Activated CD8-positive, alpha-beta T cell treated with anti-CD3 and anti-CD28 coated beads for 36 hours (primary cell): ENCODE measurements at places on chromosomes 3 and 15.

DNA sequence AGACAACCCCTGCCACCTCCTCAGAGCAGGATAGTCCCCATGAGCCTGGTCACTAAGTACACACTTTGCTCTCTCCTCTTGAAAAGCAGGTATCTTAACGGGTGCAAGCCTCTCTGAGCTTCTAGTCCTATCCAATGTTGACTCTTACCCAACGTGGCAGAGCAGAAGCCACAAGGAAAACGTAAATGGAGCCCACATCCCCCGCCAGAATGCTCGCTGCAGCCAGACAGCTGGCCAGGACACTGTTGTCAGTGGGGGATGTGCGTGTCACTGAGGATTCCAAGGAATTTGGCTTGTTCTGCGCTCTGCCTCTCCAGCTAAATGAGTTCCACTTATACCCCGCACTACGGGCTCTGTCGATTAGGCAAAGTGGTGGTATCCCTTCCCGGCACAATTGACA, 67.8 kb upstream of the IGF1R start:
- H3K27me3 ChIP-seq, result peaks cover 18% of the 10 kb centered on the region
- H3K27ac ChIP-seq, result no peak overlapping the region
- H3K36me3 ChIP-seq, result no peaks in the 10 kb centered on the region
- no peak overlapping the region for H3K4me3 ChIP-seq

DNA sequence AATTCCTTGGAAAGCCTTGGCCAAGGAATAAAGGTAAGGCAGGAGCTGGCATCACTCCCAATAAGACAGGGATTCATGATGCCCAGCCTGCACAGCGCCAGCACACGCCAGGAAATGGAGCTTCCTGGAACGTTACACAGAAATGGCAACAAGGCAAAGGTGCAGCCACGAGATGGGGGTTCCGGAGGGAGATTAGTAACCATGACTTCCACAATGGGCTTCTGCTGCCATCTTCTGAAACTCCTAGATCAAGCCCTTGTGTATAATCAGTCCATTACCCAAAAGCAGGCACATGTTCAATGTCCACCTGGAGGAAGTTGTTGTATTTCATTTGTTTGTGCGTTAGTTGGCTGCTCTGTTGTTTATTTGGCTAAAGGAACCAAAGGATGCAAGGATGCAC, 131.2 kb upstream of the TRIM42 start:
- DNase-seq, result no peak
- no peaks in the 10 kb centered on the region for H3K27me3 ChIP-seq
- H3K27ac ChIP-seq, result no peak overlapping the region
- H3K4me1 ChIP-seq, result no peaks in the 10 kb centered on the region
- no peak overlapping the region for H3K4me3 ChIP-seq
- no peaks in the 10 kb centered on the region for H3K36me3 ChIP-seq

DNA sequence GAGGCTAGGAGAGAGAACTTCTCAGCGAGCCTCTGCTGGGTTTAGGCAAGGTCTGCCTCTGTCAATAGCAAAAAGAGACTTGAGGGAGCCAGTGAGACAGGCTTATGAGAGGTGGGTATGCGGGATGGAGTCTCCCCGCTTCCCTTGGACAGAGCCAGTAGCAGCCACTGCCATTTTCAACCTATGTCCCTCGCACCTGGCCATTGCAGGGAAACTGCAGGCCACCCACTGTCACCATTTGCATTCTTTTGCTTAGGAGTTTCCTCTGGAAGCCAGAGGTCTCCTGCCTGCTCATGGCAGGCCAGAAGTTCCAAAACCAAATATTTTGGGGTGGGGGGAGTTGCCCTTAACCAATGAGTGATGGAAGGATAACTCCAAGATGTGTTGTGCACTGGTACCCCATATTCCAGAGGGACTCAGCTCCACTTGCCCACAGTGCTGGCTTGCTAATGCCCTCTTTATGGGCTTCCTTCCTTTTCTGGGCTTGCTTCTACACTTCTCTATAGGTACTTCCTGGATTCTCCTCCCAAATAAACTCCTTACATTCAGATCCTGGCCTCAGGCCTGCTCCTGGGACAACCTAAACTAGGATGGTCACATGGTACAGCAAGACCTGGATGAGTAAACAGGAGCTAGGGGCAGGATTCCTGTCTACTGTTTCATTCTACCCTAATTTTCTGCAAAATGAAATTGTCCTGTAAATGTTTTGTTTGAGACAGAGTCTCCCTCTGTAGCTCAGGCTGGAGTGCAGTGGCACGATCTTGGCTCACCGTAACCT, 108.9 kb upstream of the PROK2 start:
- peaks cover 1% of the 10 kb centered on the region for H3K27me3 ChIP-seq
- H3K4me1 ChIP-seq, result no peaks in the 10 kb centered on the region
- H3K36me3 ChIP-seq, result no peaks in the 10 kb centered on the region

GRCh38 chr3:66178206-66178605, 42.6 kb upstream of the SLC25A26 start:
- peaks cover under 1% of the 10 kb centered on the region for H3K27me3 ChIP-seq
- H3K27ac ChIP-seq, result no peak overlapping the region
